ENCODE measurements at places on chromosomes 16 and 17.

- no peak for DNase-seq
Observed at GRCh38 chr17:32461853-32462617, 17.7 kb downstream of the PSMD11 start.

DNA sequence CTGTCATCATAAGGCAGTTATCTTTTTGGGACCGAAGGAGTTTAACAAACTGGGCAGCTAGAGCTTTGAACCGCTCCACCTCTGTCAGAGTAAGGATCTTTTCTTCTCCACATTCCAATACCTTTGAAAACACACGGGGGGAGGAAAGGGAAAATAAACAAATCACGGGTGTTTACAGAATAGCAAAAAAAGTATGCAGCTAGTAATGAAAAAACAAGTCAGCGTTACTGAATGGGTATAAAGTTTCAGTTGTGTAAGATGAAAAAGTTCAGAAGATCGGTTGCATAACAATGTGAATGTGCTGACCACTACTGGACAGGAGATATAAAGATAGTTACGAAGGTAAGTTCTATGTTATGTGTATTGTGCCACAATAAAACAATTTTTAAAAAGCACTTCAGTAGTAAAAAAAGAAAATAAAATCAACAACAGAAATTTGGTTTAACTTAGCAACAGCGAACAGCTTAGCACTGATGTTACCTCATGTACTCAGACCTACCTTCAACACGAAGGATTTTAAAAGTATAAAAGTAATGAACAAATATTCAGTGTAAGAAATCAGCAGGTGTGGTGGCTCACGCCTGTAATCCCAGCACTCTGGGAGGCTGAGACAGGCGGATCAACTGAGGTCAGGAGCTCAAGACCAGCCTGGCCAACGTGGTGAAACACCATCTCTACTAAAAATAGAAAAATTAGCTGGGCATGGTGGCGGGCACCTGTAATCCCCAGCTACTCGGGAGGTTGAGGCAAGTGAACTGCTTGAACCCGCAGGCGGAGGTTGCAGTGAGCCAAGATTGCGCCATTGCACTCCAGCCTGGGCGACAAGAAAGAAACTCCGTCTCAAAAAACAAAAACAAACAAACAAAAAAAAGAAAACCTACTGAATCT, 34.3 kb downstream of the MARF1 start:
- DNase-seq, result no peak

GRCh38 chr16:81237942-81238295, 570 bp upstream of the BCO1 start:
- no peak for DNase-seq

GRCh38 chr16:85265161-85265784, 153.0 kb upstream of the CIBAR2 start:
- no peak for DNase-seq

DNA sequence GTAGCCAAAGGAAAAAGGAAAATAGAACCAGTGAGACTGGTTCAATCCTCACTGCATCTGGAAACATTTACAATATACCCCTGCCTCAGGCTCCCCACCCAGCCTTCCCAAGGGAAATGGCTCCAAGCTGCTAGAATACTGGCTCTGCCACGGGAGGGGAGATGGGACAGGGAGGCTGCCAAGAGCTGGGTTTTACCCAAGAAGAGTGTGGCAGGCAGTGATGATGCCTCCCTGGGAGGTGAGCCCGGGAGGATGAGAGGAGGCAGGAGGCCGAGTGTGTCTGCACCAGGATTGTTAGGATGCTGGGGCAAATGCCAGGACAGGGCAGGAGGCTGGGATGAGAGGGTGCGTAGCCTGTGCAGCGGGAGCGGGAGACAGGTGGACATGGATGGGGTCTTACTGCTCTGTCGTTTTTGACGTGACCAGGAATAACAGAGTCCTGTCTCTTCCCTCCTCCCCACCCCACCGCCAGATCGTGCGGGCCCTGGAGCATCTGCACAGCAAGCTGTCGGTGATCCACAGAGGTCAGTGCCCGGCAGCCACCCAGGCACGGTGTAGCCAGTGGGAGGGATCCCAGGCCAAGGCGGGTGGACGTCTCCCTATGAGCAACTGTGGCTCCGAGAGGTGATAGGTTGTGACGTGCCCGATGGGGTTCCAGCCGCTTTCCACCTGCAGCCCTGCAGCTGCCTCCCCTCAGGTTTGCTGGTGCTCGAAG, 18.4 kb downstream of the MAP2K3 start:
- no peak for DNase-seq

DNA sequence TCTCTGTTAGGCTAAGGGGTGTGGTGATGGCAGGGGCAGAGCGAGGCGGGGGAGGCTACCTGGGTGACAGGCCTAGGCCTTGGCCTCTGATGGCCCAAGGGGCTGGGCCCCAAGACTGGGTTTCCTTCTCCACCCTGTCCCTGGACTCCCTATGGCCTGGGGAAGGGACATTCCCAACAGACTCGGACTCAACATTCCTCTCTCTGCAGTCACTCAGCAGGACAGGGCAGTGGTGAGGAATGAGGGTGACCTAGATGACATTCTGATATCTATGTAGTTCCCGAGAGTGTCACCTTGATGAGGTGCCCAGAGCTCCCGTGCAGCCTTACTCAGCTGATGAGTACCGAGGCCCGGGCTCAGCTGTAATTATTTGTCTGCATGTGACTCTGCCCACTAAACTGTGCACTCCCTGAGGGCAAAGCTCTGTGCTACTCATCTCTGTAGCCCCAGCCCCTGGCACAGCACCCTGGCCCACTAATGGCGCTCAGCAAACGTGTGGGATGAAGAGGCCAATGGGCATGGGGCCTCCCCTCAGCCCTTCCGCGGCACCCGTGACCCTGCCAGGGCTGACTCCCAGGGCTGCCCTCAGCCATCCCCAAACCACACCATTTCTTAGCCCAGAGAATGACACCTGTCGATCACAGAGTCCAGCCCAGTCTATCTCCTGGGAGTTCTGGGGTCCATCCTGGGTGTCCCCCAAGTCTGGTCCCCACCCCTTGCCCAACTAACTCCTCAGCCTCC, 2.2 kb downstream of the PLCD3 start:
- DNase-seq, result no peak

DNA sequence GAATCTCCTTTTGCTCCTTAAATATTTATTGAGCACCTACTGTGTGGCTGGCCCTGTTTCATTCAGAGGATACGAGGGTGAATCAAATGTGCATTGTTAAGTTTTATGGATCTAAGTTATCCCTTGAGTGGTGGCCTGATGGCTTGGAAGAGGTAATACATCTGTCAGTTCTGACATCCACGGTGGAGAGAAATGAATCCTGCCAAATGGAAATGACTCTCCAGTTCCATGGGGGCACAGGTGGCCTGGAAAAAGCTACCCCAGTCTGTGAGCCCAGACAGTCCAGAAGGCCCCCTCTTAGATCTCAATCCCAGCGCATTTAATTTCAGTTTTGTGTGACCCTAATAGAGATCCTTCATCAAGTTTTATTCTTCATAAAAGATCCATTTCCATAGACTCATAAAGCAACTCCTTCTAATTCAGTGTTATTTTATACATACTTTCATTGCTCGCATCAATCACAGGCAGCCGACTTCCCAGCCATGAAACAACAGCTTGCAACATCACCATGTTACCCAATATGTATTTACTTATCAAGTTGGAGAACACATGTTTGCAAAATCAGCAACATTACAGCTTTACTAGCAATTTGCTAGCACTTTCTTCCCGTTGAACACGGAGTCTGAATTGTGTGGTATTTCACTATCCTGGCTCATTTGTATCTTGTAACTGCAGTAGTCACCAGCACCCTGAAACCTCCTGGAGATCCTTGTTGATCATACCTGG, 334.8 kb upstream of the HSBP1 start:
- no peak for DNase-seq

GRCh38 chr17:81260171-81260570, 21.1 kb downstream of the NDUFAF8 start:
- no peak for DNase-seq

GRCh38 chr17:41781404-41782110, 5.0 kb downstream of the JUP start:
- DNase-seq, result no peak

- DNase-seq, result no peak
Observed at GRCh38 chr16:20383106-20384029, 21.2 kb downstream of the PDILT start.

DNA sequence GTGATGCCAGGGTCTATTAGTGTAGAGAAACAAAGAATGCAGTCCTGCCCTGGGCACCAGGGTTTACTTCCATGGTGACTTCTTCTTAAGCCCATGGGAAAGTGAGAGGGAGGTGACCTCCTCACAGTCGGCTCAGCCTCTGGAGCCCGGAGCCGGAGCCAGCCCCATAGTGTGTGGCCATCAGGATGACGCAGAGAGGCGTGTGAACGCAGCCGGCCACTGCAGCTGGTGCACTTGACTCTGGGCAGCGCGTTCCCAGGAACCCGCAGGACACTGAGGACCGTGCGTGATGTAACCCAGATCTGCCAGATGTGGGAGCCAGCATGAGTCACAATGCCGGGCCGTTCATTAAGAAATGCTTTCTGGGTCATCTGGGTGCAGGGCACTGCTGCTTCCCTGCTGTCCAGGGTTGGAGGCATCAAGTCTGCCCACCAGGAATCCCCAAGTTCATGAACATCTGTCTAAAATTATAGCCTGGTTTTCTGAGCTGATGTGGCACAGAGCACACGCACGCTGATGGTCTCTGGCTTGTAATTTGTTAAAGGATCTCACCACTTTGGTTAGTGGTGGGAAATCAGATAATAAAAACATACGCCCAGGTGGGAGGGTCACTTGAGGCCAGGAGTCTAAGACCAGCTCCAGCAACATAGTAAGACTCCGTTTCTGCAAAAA, 114.1 kb downstream of the PITPNC1 start:
- no peak for DNase-seq

GRCh38 chr16:85072947-85073346, 39.3 kb downstream of the CIBAR2 start:
- no peak for DNase-seq

DNA sequence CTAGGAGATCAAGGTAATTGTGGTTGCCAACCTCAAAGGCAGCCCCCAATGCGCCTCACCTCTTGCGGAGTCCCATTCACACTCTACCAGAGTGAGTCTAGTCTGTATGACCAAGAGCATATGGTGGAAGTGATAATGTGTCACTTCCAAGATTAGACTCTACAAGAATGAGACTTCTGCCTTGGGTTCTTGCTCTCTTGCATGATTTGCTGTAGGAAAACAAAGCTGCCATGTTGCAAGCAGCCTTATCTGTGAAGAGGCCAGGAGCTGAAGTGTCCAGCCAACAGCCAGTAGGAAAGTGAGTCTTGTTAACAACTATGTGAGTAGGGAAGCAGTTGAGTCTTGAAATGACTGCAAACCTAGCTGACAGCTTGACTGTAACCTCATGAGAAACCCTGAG, 3.4 kb downstream of the TERF2 start:
- DNase-seq, result no peak

DNA sequence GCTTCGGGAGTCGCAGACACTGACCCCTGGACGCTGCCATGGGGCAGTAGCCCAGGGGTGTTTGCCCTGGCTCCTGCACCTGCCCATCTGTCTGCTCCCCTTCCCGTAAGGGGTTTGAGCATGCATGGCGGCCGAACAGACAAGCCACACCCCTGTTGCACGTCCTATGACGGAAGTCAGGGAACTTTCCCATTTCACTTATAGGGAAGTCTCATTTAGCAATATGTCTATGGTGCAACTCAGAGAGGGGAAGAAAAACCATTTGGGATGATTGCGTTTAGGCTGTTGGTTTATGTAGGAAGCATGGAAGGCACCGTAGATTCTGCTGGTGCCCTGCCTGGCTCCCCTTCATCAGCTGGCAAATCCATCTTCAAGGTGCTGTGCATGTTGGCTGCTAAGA, 112.5 kb downstream of the HAPSTR1 start:
- no peak for DNase-seq

DNA sequence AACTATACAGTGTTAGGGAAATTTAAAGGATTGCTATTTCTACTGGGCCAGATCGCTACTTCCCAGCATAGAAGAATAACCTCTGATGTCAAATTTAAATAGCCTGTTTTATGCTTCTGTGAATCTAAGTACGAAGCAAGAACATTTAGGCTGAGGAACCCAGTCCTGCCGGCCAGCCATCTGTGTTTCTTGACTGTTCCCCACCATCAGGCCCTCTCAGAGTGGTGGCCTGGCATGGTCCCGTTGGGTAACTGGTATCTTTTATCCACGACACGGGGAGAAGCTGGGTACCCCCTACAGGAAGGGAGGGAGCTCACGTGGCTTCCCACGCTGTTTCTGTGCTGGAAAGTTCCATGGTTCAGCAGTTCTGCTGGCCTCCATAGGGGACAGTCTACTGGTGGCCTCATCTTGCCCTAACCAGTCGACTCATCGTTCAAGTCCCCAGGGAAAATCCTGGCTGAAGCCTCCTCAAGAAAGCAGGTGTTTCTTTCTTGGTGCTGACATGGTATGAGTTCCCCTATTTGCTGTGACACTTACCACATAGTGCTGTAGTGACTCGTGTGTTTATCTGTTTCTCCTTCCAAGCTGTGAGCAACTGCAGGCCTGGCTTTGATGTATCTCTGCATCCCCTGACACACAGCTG, 201.7 kb upstream of the NLRP1 start:
- DNase-seq, result no peak

- no peak for DNase-seq
Observed at GRCh38 chr16:65105171-65105570, 16.7 kb downstream of the CDH11 start.
